NCI-H2081 treated with DMSO at 0.1 percent for 48 hours (cell line): ENCODE measurements at places on chromosomes 3 and 15.

DNA sequence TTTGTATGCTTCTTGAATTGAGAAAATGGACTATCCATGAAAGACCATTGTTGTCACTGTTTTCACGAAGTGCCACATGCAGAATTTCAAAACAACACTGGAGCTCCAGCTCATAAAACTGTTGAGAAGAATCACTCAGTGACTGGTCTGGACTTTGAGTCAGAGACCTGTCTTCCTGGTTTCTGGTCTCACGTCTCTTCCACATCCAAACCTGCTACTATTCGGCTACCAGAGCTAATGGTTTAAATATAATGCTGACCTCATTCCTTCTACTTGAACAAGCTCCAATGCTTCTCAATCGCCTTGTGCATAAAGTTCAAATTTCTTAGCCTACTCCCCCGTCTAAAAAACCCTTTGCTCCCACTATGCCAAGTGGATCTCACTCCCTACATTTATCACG is 227.9 kb upstream of the NR2F2 start:
- DNase-seq, result no peak

- DNase-seq, result no peak
Observed at GRCh38 chr3:167521006-167521355, 47.1 kb upstream of the SERPINI2 start.

DNA sequence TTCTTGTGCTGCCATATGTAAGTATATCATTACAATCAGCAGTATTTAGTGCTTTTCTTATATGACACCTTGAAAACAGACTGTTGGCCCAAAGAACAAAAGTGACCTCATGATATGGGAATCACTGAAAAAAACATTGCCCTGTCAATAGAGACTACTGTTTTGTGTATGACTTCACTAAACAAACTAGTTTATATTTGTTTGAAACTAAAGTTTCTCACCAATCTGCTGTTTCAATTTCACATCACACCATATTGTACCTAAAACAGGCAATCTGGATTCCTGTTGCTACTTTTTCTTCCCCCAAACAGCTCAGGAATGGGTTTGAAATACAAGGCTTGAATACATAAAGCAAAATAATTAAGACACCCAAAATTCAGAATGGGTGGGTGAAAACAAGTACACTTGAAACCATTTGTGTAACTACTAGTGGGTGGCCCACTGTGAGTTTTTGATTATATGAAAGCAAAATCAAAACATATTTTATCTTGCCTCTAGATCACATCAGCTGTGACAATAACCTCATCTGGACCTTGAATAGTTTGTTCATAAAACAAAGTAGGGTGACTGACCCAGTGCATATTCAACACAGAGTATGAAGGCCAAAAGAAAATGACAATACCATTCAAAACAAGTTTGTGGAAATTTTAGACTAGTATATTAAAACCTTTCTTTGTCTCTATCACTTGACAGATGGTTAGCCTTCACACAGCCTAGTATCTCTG is 5.9 kb downstream of the ZBTB20 start:
- no peak for DNase-seq

GRCh38 chr3:187165144-187165543 is 25.8 kb upstream of the RPL39L start:
- peak; percentile 48 for DNase-seq

DNA sequence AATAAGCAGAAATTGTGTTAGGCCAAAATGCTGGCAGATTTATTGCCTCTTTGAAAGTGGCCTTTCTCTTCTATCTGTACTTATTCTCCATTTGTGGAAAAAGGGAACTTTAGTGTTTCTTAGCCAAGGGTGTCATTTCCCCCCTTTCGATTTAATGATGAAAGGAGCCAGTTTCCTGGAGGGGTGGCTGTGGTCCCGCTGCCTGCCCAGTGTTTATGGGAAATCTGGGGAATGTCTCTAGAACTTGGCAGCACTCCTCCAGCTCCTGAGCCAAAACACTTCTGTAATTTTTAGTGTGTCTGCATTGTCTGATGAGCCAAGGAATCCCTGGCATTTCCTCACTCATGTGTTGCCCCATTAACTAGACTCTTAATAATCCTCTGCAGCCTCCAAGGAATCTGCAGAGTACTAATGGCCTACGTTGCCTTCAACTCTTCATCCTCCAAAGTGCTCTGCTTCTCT is 448.8 kb downstream of the GRM7 start:
- DNase-seq, result no peak

DNA sequence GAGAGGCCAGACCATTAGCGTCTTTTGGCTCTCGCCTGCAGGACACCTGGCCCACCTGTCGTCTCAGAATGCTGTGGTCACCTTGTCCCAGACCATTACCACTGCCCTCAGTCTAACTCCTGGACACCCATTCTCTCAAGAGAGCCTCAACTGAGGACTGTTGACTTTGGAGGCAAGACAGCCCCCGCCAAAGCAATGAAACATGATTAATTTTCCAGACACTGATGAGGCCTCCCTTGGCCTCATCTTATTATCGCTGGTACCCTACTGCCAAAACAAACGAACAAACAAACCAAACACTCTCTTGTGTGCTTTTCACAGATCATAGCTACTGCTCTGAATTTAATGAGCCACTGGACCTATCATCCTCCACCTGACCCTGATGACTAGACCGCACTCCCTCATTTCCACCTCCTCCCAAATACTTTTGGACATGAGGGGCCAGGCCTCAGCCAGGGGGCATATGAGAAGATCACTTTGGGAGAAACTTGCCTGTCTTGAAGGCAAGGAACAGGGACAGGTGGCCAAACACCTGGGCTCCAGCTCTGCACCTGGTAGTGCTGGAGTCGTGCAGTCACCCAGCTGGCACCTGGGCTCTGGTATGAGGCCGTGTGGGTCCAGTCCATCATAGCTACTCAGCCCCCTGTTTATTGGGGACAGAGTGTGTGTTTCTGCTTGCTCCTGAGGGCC is 27.6 kb downstream of the ALS2CL start:
- peak; percentile 47 for DNase-seq

DNA sequence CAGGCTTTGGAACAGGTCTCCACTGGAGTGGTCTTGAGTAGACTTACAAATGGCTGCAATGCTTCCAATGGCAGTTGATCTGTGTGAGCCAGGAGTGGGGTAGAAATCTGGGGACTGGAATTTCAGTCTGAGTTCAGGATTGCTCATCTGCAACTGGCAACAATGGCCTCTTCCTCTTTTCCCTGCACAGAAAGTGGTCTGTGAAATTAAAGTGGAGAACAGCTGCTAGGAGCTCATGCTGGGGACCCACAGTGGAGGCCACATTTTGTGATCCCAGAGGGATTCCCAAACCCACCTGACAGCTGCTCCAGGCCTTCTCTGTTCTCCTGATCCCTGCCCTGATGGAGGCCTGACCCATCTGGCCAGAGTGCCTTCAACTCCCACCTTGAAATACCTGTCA is 49.6 kb downstream of the CEMIP start:
- DNase-seq, result no peak

- no peak for DNase-seq
Observed at GRCh38 chr3:159771865-159772611, 216.6 kb upstream of the IL12A start.

- DNase-seq, result no peak
Observed at GRCh38 chr15:67358812-67359211, 104.2 kb downstream of the IQCH start.

GRCh38 chr15:86691091-86691663 is 611.5 kb downstream of the AGBL1 start:
- no peak for DNase-seq

- no peak for DNase-seq
Observed at GRCh38 chr3:71237672-71238071, 345.9 kb downstream of the FOXP1 start.
